ENCODE measurements at places on chromosomes 13 and 19.

- DNase-seq: no peak
These were observed 6.7 kb downstream of the SPPL2B start for GRCh38 chr19:2334986-2335846.

GRCh38 chr19:50679177-50680125, 30.2 kb downstream of the C19orf81 start:
- DNase-seq: peak; percentile 76

- no peak for DNase-seq
These were observed 213.7 kb downstream of the B3GLCT start for GRCh38 chr13:31413516-31413915.

DNA sequence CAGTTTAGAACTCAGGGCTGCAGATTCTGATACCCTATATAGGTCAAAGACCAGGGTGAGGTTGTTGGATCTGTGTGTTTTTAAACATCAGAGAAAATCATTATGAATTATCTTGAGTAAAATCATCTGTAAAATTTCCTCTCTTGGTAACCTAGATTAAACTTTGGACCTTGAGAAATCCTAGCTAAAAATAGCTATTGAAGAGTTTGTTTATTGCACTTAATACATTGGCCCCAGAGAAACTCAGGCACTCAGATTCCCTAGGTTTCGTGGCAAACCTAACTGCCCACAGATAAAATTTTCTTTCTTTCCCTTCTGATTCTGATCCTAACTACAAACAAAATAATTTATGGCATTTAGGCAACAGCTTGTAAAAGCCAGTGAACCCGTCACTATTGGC, 102.3 kb downstream of the GPC6 start:
- no peak for DNase-seq

DNA sequence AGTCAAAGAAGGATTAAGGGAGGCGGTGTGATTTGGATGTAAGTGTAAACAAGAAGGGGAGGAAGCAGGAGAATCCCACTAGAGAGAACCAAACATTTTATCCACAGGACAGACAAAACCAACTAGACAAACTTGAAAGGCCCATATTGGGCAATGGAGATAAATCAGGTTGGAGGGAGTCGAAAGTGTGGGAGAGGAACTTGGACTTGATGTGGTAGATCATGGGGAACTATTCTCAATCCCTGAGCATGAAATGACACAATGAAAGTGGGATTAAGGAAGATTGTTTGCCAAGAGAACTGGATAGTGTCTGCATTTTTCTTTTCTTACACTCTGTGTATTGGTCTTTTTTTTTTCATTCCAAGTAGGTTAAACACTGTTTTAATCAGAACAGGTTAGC, 17.9 kb downstream of the GPR183 start:
- DNase-seq: no peak

- DNase-seq: no peak
These were observed 35.8 kb downstream of the ZNF420 start for GRCh38 chr19:37114001-37114400.

- DNase-seq: no peak
These were observed 512.8 kb downstream of the LMO7 start for GRCh38 chr13:76148926-76149325.

DNA sequence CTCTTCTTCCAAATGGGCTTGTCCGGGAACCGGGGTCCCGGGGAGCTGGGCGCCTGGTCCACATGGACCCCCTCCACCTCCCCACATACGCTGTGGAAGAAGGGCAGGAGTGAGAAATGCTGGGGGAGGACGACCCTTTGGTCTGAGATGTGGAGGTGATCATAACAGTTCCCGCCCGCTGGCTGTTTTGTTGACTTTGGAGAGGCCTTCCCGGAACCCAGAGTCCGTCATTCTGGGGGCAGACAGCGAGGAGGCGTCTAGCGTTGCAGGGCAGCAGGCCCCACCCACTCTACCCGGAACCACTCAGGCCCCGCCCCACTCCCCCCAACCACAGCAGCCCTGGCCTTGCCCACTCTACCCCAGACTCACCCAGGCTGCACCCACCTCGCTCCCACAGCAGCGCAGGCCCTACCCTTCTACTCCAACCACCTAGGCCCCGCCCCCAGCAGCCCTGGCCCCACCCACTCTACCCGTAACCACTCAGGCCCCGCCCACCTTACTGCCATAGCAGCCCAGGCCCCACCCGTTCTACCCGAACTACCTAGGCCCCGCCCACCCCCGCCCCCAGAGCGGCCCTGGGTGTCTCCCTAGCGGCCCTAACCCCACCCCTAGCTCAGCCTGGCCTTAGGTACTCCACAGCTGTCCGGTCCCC, 7.1 kb downstream of the GPR108 start:
- DNase-seq: peak; percentile 57
